Glutamatergic neuron (in vitro differentiated cells): ENCODE measurements at places on chromosomes 3 and 15.

DNA sequence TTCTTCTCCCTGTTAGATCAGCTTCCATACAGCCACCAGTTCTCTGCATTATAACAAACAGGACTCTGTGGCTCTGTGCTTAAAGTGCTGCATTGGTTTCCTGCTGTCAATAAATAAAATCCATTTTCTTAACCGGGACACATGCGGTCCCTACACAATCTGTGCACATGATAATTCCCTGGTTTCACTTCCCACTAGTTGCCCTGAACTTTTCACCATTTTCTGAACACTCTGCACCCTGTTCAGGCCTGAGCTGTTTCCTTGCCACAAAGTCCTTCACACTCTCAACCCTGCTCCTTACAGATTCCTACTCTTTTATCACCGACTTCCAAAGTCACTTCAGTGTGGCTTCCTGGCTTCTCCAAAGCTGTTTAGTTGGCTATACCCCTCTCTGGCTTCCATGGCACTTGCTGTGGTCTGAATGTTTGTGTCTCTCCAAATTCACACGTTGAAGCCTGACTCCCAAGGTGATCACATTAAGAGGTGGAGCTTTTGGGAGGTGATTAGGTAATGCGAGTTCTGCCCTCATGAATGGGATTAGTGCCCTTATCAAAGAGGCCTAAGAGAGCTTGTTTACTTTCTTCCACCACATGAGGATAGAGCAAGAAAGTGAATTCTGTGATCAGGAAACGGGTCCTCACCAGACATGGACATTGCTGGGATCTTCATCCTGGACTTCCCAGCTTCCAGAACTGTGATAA is 233.4 kb downstream of the CHST2 start:
- no peak for DNase-seq

GRCh38 chr15:25058080-25058785 is 103.4 kb downstream of the SNRPN start:
- DNase-seq, result no peak

DNA sequence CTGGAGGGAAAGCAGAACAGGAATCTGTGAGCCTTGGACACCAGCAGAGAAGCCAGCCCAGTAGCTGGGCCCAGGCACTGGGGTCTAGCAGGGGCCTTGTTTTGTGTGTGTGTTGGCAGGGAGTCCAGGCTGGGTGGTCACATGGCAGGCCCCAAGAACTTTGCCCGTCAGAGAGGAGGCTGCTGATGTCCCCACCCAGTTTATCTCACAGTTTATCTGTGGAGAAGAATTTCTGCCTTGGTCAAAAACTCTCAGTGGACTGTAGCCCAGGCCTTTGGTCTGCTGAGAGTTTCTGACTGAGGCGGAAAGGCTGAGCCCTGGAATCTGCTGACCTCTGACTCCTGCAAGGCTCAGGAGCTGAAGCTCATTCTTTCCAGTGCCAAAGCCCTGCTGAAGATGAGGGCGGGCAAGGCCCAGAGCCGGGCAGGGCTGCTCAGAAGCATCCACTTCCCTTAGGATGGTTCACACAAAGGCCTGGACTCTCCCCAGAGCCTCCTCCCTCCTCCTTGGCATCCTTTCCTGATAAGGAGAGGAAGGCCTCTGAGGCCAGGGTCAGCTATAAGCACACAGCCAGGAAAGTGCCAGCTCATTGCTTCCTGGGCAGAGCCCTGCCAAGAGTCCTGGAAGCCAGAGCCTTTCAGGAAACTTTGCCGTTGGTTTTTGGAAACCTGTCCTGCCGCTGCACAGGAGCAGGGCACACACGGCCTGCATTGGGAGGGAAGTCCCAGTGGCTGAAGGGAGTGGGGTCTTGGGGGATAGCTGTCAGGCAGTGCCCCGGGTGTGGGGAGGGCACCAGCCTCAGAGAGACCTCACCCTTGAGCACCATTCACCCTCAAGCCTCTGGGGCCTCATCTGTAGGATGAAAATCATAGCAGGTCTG is 37.2 kb upstream of the SLCO2A1 start:
- DNase-seq, result no peak

- DNase-seq, result peak; percentile 57
Observed at GRCh38 chr3:42501681-42502428, 588 bp upstream of the VIPR1 start.

DNA sequence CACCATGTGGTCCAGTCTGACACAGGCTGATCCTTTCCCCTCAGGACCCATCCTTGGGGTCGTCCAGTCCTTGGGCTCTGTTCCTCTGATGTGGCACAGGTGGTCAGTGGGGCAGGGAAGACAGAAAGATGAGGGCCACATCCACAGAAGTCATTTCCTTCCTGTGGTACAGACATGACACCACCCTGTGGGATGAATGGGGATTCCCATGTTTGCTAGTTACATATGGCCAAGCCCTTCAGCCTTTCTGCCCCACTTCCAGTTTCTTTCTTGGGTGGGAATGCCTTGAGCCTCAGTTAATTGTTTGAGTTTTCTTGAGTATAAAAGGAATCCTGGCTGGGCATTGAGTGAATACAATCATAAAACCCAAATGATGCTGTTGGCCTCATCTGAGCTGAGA is 284.7 kb upstream of the CTDSPL start:
- no peak for DNase-seq

DNA sequence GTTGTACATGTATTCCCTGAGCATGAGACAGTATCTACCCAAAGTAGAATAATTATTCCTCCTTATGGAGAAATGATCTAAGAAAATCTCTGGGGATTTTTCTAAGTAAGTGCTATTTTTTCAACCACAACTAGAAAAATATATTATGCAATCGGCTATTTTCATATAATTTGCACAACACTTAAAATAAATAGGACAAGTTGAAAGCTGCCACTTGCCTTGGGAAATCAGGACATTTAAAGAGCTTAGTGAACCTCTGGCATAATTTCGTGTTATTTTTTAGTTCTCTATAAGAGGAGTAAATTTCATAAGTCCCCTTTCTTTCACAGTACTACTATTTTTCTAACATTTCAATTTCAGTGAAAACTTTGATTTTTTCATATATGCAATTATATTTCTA is 672.1 kb downstream of the OTOL1 start:
- DNase-seq, result no peak

DNA sequence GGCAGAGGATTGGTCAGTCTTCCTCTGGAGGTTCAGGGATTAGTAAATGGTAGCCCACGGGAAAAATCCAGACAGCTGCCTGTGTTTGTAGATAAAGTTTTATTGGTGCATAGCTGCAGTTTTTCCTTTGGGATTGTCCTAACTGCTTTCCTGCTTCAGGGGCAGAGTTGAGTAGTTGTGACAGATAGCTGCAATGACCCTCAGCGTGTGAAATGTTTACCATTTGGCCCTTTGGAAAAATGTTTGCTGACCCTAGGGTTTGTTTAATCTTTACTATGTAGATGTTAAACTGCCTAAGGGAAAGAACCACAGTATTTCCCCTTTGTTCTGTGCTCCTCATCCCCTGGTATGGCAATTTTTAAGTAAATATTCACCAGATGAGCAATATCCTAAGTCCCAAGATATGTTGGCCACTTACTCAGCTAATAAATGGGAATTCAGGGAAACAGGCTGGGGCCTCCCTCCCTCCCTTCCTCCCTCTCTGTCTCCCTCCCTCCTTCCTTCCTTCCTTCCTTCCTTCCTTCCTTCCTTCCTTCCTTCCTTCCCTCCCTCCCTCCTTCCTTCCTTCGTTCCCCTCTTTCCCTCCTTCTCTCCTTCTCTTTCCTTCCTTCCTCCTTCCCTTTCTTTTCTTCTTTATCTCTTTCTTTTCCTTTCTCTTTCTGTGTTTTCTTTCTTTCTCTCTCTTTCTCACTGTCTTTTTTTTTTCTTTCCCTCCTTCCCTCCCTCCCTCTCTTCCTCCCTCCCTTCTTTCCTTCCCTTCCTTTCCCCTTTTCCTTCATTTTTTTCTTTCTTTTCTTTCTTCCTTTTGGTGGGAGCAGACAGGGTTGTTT is 234.6 kb upstream of the BHLHE40 start:
- DNase-seq, result no peak

- no peak for DNase-seq
Observed at GRCh38 chr3:172622156-172622555, 88.7 kb downstream of the NCEH1 start.
